ENCODE measurements at places on chromosomes 12 and 14.
A peak's percentile ranks its signal among the peaks of the same experiment; 100 is the strongest.

- no peak for DNase-seq
Measured at GRCh38 chr14:58870961-58871360, 233.2 kb downstream of the DACT1 start.

GRCh38 chr12:119201789-119202543, 23.2 kb downstream of the HSPB8 start:
- DNase-seq: no peak

DNA sequence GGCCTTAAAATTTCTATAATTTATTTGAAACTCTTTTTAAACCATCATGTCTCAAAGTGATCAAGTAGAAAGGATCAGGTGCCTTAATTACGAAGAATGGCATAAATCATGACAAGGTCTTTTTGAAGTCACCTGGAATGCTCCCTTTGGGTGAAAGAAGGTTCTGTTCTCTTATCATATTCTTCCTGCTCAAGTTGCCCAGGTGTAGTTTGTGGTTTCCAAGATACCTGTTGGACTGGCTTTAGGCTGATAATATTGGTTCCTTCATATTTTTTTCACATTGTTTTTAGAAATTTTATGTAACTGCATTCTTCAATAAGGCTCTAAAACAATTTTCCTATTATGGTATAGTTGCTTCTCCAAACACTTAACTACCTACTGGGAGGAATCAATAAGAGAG, 29.2 kb downstream of the RASSF3 start:
- no peak for DNase-seq

DNA sequence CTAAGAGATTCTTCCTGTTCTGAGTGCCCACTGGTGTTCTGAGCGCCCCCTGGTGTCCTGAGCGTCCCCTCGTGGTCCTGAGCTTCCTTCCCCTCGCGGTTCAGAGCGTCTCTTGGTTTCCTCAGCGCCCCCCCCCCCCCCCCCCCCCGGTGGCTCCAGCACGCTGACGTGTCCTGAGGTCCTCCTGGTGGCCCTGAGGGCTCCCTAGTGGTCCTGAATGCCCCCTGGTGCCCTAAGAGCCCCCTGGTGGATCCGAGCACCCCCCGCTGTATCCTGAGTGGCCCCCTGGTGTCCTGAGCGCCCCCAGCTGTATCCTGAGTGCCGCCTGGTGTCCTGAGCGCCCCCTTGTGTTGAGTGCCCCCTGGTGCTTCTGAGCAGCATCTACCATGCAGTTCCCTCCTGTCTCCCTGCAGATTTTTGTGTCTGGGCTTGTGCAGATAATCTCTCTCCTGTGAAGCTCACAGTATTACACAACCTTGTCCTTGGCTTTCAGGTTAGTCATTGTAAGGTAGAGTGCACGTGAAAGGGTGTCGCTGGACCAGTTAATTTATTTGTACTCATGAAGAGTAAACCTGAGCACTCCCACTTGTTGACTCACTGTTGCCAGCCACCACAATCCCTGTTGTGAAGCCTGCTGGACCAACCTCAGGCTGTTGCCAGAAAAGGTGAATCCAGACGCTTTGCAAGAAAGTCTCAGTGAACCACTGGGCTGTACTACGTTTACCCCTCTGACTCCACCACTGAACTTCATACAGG, 1168.4 kb downstream of the TMEM121 start:
- DNase-seq: no peak

GRCh38 chr14:96268431-96269358, 12.7 kb downstream of the BDKRB1 start:
- DNase-seq: no peak

DNA sequence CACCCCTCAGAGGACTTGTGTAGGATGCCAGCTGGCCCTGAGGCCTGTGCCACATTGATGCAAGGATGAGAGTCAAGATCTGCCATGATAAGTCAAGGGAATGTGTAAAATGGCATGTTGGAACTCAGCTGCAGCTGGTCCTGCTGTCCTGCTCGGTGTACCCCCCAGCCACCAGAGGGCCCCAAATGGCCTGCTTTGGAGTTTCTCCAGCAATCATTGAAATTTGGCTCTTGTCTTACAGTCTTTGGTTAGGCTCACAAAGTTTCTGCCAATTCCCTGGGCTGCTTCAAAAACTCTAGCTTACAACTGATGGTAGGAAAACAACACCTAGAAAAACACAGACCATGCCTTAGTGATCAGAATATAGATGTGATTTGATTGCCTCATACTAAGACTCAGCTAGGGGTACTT, 76.8 kb downstream of the HSD17B6 start:
- peak; percentile 54 for DNase-seq

GRCh38 chr12:79826267-79827128, 108.4 kb downstream of the PPP1R12A start:
- DNase-seq: no peak

GRCh38 chr12:106273491-106273890, 25.7 kb upstream of the CKAP4 start:
- DNase-seq: no peak

DNA sequence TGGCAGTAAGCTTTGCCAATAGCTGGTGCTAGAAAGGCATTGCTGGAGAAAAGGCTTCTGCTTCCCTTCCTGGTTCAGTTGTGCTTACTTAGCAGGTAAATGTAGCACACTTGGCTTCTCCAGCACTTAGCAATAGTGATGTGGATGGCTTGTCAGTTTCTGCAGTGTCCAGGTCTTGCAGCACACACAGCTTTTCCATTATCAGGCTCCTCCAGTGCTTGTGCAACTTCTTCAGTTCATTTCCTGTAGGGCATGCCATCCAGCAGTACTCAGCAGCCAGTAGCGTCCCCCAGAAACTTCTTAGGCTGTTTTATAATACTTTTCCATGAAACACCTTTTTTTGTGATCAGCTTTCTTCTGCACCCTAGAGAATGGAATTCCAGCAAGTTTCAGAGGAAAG, 154.6 kb downstream of the SLC6A15 start:
- DNase-seq: no peak

DNA sequence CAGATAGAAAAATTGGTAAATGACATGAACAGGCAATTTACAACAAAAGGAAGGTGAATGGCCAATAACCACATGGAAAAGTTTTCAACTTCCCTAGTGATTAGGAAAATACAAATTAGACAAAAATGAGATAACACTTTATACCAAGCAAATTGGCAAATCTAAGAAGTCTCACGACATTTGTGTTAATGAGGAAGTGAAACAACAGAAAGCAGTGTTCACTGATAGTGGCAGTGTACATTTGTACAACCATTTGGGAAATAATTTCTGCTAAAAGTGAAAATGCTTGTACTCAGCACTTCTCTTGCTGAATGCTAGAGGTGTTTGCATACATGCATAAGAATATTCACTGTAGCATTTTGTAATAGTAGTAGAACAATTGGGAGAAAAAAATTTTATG, 126.6 kb downstream of the LLPH start:
- no peak for DNase-seq

GRCh38 chr14:61129168-61129745, 148.2 kb downstream of the SLC38A6 start:
- DNase-seq: no peak

- peak; percentile 26 for DNase-seq
Measured at GRCh38 chr12:71662849-71663560, 643 bp downstream of the ZFC3H1 start.

- DNase-seq: no peak
Measured at GRCh38 chr14:35571598-35571997, 37.6 kb downstream of the INSM2 start.

DNA sequence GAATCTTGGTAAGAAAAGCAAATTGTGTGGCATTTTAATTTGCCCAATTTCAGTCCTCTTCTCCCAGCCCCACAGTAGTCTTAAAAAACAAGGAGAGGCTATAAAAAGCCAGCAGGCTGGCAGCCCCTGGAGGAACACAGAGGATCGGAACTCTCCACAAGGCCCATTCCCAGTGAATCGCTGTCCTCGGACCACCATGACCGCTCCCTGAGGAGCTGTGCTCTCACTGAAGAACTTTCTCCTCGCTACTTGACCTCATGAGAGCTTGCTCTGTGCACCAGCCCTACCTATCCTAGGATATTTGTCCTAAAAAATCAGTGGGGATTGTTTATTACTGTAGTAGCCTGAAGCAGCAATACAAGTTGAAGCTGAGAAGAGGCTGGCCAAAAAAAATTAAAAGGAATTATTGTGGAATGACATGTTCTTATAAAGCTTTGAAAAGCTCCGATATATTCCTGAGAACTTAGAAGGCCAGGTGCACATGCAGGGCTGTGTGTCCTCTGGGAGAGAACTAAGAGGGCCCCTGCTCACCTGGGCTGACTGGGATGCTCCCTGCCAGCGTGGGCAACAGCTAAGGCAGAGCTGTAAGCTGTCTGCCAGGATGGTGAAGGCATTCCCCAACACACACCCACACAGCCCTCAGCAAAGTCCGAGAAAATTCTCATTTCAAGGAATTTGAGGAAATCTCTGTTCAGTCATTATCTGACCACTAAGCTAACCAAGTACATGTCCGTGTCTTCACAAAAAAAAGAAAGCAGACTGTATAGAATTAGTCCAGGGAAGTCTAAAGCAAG, 148.8 kb upstream of the SFSWAP start:
- no peak for DNase-seq

GRCh38 chr12:52607314-52607713, 6.1 kb upstream of the KRT72 start:
- no peak for DNase-seq

GRCh38 chr14:51448831-51449670, 202.7 kb upstream of the FRMD6 start:
- no peak for DNase-seq

DNA sequence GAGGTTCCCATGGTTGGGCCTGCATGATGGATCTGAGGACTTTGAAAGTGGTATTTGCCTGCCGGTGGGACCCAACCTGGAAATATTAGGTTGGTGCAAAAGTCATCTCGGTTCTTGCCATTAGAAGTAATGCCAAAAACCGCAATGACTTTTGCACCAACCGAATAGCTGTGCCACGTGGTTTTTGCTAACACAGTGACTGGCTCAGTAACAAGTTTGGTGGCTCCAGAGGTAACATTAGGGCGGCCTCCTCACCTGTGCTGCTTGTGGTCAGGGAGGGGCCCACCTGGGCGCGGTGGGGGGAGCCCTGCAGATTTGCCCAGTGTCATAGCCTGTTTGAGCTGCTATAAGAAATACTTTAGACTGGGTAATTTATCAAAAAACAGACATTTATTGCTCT, 1.8 kb downstream of the BDKRB2 start:
- DNase-seq: no peak

DNA sequence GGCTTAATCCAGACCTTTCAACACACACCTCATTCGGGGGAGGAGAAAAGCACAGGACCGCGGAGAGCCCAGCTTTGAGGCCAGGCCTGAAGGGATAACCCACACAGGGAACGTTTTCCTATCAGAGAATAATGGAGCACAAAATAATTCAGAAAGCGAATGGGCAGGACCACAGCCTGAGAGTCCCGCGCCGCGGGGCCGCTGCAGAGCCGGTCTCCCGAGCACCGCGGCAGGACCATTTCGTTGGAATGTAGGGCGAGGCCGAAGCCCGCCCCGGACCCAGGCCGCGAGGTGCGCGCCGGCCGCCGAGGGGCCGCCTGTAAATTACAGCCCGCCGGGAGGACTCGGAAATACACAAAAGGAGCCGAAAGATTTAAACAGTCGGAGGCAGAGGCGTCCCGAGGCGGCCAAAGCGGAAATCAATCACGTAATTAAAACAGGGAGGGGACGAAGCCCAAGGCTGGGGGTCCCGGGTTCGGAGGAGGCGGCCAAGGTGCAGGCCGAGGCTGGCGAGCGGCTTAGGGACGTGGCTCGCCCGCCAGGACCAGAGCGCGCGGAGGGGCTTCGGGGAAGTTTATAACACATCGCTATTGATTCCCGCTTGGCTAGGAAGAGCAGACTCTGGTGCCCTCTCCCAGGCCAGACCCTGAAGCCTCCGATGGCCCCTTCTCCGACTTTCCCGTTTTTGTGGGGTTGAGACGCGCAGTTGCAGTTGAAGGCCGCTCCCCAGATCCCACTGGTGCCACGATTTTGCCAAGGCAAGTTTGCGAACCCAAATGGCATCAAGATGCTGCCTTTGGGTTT, 6.3 kb upstream of the HOXC4 start:
- DNase-seq: no peak

DNA sequence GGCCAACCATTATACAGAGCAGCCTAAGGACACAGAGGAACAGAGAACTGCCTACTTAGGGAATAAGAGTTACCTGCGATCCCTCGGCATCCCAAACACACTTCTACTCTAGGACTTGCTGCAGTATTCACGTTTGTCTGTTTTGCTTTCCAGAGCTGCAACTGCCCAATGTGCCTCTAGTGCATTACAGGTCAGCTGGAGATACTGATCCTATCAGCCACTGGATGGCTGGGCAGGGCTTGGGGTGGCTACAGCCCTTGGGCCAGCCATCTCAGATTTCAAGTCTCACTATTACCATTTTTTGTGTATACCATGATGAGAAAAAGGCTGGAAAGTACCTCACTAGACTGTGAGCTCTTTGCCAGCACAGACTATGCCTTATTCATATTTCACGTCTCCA, 4.6 kb downstream of the ARF3 start:
- no peak for DNase-seq

DNA sequence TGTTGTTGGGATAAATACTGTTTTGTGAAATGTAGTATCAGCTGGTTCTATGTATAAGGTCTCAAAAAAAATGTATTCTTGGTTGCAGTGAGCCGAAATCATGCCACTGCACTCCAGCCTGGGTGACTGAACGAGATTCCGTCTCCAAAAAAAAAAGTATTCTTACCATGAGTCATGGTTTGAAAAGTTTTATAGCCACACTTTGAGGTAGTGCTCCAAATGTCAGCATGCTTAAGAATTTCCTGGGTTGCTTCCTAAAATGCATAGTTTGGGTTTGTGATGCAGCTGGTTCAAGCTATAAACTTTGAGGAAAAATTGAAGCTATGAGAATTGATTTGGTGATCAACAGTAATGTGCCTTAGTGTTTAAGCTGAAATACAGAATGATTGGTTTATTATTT, 48.0 kb downstream of the ETNK1 start:
- DNase-seq: no peak

DNA sequence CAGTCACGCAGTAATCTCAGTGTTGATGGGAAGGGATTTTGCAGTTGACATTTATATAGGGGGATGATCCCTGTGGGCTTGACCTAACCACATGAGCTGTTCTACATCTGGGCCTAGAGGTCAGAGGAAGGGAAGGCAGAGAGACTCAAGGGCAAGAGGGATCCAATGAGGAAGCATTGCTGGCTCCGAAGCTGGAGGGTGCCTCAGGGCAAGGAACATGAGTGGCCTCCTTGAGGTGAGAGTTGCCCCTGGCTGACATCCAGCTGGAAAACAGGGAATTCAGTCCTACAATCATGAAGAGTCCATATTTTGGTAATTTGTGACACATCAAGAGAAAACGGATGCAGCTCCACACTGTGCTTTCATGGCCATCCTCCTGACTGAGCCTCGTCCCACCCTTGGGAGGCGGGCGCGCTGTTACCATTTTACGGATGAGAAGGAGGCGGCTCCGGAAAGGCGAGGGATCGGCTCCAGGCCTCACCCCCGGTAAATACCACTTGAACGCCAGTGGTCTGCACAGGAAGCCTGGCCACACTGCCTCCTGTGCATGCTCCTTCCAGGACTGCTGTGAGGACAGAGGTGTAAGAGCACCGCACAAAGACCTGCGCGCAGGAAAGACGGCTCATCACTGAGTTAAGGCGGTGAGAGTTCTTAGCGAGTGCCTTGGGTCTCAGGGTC, 18.5 kb upstream of the FKBP4 start:
- no peak for DNase-seq
